NCI-H1105 treated with DMSO at 0.1 percent for 48 hours (cell line): ENCODE measurements at places on chromosomes 13 and 19.

- no peak for DNase-seq
Observed at GRCh38 chr19:51807111-51807701, 12.2 kb downstream of the FPR3 start.

DNA sequence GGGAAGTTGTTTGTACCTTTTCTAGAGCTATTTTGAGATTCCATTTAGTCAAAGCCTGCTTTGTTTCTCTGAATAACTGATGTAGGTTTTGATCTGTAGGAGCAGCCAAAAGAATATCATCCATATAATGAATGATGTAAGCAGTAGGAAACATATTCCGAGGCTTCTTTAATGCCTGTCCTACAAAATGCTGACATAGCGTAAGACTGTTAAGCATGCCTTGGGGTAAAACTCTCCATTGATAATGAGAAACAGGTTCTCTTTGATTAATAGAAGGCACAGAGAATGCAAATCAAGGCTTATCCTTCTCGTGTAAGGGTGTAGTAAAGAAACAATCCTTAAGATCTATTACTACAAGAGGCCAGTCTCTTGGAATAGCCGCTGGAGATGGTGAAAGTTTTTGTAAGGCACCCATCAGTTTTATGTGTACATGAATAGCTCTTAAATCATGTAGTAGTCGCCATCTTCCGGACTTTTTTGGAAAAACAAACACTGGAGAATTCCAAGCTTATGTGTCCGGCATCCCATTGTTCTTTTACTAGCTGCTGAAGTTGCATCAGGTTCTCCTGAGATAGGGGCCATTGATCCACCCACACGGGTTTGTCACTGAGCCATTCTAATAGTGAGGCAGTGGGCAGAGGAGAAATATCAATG, 13.5 kb downstream of the FPR3 start:
- no peak for DNase-seq

DNA sequence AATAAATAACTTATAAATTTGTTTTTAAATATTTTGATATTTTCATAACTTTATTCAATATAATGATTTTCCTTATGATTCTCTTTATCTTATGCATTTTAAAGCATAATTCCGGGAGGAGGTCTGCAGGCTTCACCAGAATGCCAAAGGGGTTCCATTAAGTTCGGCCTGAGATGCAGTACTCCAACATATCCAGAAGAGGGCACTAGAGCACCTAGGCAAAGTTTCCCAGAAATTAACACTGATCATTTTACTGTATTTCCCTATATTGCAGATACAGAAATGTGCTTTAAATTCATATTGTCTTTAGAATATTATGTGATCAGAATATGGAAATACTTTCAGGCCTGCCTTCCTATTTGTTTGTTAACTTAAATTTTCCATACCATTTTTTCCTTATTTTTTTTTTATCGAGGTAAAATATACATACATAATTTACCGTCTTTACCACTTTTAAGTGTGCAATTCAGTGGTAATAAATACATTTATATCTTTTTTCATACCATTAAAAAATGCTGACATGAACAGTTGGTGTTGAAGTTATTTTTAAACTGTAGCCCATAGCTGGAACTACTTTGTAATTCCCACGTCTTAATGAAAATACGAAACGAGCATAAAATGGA, 58.9 kb upstream of the TM9SF2 start:
- peak; percentile 45 for DNase-seq

GRCh38 chr19:17170538-17171297, 44.4 kb upstream of the USE1 start:
- no peak for DNase-seq

DNA sequence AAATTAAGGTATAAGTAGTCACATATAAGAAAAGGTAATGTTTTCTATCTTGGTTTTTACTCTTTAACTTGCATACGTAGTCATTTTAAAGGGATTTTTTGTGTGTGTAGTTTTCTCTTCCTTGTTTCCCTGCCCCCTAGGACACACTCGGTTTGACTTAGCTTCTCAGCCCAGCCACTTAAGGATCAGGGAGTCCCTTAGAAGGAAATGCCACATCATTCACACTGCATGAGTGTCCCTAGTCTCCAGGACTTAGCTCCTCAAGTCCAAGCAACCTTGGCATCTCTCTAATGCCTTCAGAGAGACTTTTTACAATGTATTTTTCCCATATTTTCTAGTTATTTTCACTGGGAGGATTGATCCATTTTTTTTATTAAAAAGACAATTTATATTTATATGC, 1407.7 kb downstream of the EFNB2 start:
- no peak for DNase-seq

DNA sequence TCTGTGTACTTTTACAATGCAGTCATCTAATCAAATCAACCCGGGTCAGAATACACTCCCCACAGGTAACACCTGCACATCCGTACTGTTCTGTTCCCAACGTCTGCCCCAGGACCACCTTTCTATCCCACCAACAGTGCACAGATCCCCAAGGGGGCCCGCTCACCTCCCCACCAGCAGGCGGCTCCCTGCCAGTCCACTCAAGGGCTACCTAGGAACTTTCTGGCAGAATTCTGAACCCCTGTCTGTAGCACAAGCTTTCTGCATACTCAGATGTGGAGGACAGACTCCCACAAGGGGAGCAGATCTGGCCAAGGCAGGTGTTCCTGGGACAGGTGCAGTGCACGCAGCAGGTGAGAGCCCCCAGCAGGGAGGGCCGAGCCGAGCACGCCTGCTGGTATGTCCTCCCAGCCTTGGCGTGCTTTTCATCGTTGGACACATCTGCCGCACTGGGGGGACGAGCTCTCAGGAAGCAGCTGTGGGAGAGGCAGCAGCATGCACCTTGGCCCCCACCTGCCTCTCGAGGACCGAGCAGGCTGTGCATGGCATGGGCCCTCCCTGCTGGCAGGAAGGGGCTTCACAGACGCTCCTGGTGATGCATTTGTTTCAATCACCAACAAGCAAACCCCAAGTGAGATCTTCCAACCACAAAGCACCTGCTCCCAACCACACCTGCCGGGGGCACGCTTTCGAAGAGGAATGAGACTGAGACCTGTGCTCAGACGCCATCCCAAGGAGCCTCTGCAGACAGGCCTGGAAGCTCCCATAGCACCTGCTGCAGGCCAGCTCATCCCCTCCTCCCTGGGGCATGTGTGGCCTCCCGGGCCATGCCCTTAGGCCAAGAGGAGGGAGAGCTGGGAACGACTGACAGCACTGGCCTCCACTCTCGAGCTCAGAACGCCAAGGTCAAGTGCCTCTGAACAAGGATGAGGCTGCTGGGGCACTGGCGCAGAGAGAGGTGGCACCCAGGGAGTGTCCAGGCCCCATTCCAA, 35.9 kb downstream of the RAB20 start:
- peak; percentile 97 for DNase-seq

GRCh38 chr19:31717269-31717923, 368.2 kb upstream of the TSHZ3 start:
- DNase-seq, result no peak

- no peak for DNase-seq
Observed at GRCh38 chr13:67267136-67267535, 37.0 kb upstream of the PCDH9 start.

DNA sequence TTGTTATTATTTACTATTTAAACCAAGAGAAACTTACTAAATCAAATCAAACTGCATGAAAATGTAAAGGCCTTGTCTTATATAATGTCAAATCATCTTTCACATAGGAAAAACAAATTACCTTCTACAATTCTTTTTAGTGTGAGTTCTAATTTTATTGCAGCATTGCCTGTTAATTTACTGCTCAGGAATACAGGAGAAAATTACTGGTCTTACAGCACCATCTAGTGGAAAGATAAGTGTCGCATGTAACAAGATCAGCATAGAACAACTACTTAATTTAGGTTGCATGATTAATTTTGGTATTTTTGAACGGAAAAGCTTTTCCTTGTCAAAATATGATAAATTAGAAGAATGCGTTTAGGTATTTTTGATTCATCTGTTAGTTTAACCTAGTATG, 502.7 kb downstream of the UQCRFS1 start:
- peak; percentile 77 for DNase-seq

GRCh38 chr13:54643863-54644262, 1615.2 kb downstream of the OLFM4 start:
- DNase-seq, result no peak

DNA sequence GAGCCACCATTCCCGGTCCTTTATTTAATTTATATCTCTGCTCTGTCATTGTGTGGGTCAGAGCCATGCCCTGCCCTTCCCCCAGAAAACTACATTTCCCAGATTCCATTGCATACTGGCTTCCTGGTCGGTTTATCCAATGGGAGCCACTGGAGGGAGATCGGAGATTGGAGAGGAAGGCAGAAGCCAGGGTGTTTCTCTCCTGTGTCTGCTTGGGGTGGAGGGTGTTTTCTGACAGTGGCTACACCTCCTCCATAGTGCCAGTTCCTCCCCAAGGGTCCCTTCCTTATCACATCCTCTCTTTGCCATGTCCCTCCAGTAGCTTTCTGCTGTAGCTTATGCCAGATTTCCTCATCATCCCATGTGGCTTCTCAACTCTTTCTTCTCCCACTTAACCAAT, 19.0 kb downstream of the OLFM2 start:
- peak; percentile 12 for DNase-seq
